Cerebellum (tissue), 4 donors: ENCODE measurements at places on chromosomes 2 and 18. TPM values are rescaled to one million over a fixed set of nuclear protein-coding genes. Genes with fewer than 3 reads are reported as not detected.

HOXD4 gene
- total RNA-seq, result not detected

EN1 gene
- total RNA-seq, result 5.4 TPM

ANKRD30B gene
- 3.0 TPM for total RNA-seq

ASB18 gene
- total RNA-seq, result 0.45 TPM

NEB gene
- total RNA-seq, result 3.9 TPM

KCNK3 gene
- total RNA-seq, result 6.3 TPM
